ENCODE measurements at places on chromosomes 4 and X.

DNA sequence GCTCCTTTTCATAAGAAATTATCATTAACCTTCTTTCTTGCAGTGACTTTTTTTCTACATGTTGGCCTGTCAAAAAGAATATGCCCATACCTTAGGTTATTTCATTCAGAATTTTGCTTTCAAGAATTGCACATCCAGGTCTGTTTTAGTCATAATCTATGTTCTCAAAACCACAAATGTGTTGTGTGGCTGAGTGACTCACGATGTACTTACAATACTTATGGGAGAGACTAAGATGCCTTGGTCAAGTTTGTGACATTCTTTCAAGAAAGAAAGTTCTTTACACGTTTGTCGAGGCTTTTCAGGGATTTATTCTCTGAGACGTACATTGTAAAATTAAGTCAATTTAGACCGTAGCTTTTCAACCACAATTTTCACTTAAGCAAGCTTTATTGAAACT, 396.7 kb downstream of the FSTL5 start:
- no peak for DNase-seq

DNA sequence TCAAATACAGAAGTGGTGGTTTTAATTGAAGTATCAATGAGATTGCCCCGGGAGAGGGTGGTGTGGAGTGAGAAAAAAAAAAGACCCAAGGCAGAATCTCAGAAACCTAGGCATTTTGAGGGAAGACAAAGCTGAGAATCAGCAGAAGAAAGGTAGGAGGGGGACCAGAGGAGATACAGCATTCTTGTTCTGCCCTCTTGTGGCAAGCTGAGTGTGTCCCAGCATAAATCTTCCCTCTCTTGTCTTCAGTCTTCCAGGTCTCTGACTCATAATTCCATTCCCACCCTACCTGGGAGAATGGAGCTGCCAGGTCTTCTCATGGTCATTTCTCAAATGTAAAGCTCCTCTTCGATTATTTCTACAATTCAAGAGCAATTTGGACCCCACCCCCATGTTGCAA, 32.7 kb upstream of the MAGED1 start:
- DNase-seq = peak; percentile 1

DNA sequence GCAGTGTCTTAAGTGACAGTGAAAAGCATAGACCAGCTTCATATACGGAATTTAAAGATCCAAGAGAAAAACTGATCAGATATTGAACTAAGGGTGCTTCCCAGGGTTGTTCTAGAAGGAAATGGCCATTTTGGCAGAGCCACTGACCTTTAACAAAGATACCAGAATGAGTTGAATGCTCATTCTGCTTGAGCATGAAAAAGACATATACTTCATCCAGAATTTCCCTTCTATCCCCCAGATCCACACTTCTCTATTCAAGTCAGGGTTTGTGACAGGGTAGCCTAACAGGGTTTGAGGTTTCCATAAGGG, 45.6 kb upstream of the FAM9C start:
- DNase-seq = no peak

DNA sequence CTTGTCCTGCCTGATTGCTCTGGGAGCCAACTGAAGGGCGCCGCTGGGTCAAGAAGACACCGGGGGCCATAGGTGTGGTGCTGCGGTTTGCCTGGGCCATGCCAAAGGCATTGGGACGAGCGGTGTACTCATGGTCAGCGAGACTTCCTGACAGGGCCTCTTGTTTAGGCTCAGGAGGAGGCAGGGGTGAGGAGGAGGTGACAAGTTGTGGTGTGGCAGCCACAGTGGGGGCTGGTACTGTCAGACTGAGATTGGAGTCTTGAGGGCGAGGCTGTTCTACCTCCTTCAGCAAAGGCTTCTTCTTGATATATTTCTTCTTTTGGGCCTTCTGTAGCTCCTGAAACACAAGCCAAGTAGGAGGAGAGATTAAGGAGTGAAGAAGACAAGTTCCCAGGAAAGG, 104.1 kb downstream of the PHF8 start:
- no peak for DNase-seq

- DNase-seq = no peak
These were observed 313.0 kb downstream of the DCTD start for GRCh38 chr4:182604161-182604622.

- peak; percentile 54 for DNase-seq
These were observed 129.7 kb downstream of the PLS3 start for GRCh38 chrX:115690511-115691216.

DNA sequence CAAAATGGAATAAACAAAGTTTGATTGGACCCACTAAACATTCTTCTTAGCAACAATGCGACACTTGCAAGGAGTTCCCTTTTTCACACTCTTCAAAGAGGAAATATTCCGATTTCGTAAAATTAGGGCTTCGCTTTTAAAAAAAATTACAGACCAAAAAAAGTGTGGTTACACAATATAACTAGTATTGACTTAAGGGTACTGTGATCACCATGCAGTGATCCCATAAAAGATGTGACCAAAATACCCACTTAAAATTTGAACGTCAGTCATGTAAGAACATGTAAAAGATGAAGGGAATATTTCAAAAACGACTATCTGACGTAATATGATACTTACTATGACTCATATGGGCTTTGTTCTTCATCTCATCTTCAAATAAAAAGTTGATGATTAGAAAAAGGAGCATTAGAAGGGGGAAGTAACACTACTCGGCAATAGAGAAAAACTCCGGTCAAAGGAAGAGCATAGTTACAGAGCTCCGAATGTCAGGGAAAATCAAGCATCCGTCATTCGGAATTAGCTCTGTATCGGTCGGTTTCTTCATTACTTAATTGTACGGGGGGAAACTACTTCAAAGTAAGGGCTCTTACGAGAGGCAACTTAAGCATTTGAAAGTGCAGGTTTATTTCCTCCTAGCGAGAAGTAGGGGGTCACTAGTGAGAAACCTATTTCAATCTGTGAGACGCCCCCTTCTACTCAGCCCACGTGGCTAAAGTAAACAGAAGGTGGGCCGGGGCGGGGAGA, 1.3 kb upstream of the TET2 start:
- DNase-seq = peak; percentile 29

GRCh38 chr4:78863991-78864390, 75.2 kb downstream of the PAQR3 start:
- DNase-seq = no peak

DNA sequence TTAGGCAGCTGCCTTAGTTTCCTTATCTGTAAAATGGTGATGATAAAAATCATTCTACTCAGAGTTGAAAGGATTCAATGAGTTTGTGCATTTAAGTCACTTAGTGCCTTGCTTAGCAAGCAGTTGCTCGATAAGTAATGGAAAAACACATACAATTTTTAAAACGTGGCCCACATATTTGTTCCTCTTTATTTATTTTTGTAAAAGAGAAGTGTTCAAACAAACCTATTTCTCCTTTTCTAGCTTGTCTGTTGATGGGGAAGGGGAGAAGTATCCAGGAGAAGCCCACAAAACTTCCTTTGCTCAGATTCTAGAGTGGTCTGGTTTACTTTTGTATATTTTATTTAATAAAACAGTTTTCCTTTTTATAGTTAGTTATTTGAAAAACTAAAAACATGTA, 3.3 kb upstream of the HPGDS start:
- DNase-seq = no peak

DNA sequence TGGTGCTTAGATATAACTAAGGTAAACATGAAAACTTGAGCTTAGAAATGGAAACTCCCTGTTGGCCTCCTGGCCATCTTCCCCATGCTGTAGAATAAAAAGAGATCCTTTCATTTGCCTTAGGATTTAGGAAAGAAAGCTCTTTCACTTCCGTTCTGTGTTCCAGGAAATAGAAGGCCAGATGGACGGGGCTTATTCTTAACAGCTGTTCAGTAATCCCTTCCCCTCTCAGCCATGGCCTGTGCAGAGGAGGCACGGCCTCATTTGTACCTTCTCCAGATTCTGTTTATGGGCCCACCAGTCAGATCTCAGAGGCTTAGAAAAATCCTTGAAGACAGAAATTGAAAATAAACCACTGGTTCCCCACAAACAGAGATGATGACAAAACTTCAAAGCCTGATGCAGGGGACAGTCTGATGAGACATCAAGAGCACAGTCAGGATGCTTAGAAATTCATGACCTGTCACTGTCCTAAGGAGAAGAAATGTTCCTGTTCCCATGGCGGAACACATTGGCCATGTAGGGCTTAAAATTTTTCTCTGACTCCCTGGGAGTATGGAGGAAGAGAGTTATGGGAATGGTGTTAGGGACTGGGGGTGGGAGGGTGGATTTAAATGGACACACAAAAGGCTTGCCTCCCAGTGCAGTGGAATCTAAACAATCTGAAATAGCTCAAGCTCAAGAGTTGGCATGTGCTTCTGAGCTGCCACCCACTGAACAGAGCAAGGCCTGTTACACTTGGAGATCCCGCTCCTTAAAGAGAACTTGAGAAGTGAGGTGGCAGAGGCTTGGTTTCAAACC, 188.8 kb downstream of the SOWAHB start:
- DNase-seq = no peak

GRCh38 chrX:138492371-138492770, 219.1 kb downstream of the FGF13 start:
- DNase-seq = no peak

GRCh38 chr4:96946552-96946951, 1106.7 kb downstream of the PDHA2 start:
- DNase-seq = no peak

- DNase-seq = no peak
These were observed 47.7 kb downstream of the DDX60L start for GRCh38 chr4:168432419-168433146.

- no peak for DNase-seq
These were observed 98.1 kb downstream of the IRF2 start for GRCh38 chr4:184376126-184376838.

DNA sequence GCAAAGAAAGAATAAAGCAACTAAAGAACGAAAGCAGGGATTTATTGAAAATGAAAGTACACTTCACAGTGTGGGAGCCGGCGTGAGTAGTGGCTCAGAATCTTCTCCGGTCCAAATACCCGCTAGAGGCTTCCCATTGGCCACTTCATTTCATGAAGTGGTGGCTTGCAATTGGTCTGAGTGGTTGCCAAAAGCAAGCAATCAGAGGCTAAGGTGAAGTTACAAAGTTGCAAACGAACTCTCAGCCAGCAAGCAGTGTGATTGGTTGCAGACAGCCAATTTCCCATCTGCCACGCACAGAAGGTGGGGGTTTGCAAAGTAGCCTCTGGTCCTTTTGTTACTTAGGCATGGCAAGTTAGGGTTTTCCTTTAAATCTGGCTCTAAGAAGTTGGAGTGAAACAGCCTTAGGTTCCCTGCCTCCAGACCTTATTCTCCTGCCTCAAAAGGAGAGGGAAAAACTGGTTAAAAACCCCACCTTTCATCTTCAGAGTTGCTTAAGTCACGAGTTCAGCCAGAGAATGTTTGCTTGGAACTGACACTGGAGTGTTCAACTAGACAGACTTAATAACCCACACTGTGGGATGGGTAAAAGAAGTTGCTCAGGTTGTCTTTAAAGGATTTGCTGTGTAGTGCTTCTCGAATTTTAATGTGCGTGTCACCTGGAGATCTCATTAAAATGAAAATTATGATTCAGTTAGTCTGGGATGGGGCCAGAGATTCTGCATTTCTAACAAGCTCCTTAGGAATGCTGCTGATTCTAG, 6.9 kb upstream of the CLOCK start:
- no peak for DNase-seq

GRCh38 chrX:10949541-10949940, 161.6 kb upstream of the HCCS start:
- no peak for DNase-seq

- no peak for DNase-seq
These were observed 4.1 kb upstream of the GPC3 start for GRCh38 chrX:133989490-133989889.

Data from erythroblast (primary cell).